Mucosa of gallbladder (tissue), 1 donor: ENCODE measurements at places on chromosomes 5 and 9. TPM values are rescaled to one million over a fixed set of nuclear protein-coding genes. Genes with fewer than 3 reads are reported as not detected.
A peak's percentile ranks its signal among the peaks of the same experiment; 100 is the strongest.

Gene CSF1R
- 91.9 TPM for total RNA-seq

Gene FOXD4L5
- not detected for total RNA-seq

- DNase-seq = no peak
These were observed 33.8 kb downstream of the TGFBI start for GRCh38 chr5:136062366-136063274.

DNA sequence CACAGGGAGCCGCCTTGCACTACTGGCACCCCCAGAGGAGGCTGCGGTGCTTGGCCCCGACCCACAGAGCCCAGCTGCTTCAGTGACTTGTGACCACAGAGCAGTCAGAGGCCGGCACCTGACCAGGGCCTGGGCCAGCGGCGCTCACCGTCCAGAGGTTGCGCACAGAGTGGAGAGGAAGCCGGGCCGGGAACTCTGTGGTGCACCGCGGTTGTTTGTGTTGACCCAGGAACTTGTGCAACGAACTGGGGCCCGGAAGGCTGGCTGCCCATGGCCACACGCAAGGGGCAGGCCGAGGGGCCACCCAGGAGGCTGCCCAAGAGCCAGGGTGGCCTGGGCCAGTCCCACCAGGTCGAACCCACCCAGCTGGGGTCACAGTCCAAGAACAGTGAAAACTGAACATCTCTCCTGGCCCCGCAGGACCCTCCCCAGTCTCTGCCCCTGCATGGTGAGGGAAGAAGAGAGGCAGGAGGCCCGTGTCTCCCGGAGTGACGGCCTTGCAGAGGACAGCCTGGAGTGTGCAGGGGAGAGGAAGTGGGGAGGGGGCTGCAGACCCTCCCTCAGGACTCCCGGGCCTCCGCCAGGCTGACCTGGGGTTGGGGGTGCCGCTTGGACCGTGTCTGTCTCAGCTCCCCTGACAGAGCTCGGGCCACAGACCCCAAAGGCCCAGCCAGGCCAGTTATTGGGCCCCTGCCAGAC, 42.8 kb upstream of the EGFL7 start:
- peak; percentile 71 for DNase-seq

Gene CSF2
- total RNA-seq = not detected
